ENCODE measurements at places on chromosomes 5 and 9.

GRCh38 chr5:175519006-175519405 is 40.6 kb downstream of the SFXN1 start:
- no peak for DNase-seq

DNA sequence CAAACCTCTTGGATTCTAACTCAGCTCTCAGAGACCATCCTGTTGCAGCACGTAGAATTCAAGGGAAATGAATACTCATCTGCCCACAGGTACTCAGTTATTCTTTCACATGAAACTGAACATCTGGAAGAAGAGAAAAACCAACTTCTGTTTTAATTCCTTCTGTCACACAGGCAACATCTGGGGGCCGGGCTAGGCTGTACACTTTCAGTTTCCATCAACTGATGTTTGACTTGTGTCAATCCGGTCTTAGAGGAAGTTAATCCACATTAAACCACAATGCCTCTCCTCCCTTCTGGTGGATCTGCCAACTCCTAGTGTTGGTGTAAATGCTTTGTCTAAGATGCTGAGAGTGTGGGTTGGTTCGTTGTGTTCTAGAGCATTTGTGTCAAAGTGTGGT is 17.6 kb downstream of the DMRT3 start:
- DNase-seq, result no peak

- no peak for DNase-seq
Measured at GRCh38 chr5:82754759-82755158, 322.4 kb downstream of the TMEM167A start.

DNA sequence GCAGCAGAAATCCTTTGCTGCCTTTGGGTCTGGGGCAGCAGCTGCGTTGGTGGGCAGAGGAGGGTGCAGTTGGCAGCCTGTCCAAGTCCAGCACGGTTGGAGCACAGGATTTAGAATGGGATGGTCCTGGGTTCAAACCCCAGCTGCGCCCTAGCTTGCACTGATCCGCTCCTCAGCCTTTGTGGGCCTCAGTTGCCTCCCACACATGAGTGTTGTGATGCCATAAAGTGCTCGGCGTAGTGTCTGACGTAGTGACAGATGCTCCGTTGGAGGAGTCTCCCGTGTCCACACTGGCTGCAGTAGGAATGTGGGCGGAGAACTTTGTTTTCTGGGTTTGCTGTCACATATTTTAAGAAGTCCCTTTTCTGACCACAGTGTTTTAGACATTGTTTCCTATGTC is 36.0 kb downstream of the SLC46A2 start:
- no peak for DNase-seq

DNA sequence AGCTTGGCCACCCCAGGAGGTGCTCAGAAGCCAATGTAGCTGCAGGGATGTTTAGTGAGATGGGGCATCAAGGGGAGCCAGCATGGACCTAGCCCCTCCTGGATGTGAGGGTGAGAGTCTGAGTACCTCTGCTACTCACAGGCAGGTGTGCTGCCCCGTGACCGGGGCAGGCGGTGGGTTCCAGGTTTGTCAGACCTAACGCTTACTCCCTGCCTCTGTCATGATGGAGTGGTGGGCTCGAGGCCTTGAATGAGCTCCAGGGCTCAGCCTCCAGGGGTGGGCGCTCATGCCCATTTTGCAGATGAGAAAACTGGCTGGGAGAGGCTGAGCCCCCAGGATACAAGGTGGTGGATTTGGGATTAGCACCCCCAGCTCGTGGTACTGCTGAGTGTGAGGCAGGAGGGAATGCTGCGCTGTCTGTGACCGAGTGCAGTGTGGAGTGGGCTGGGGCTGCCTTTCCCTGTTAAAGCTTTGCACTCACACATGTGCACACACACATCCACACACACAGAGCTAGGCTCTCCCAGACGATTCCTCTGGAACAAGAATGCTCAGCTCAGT is 1.5 kb downstream of the RXRA start:
- DNase-seq, result no peak

DNA sequence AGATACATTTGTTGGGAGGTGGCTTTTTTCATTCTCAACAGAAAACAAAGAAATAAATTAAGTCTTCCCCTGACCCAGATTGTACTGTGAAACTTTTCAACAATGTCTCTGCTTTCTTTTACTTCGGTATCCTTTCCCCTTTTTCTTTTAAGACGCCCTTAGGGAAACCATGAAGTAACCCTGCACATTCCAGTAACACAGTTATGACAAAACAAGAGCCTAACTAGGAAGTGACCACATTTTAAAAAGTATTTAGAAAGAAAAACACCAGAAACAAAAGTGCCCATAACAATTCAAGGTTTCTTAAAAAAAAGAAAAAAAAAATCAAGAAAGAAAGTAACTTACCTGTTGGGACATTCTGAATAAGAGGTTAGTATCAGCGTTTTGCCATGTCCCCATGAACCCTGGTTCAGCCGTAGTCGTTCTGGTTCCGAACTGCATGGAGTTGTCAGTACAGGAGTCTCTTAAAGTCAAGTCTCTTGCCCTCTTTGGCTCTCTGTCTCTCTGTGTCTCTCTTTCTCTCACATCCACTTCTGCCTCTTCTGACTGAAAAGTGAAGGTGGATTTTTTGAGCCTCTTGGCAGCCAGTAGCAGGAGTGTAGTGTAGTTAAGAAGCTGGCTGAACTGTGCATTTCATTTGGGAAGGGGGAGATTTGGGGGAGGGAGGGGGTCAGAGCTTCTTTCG is 142.9 kb downstream of the BNC2 start:
- no peak for DNase-seq

GRCh38 chr9:33785914-33786313 is 9.4 kb upstream of the PRSS3 start:
- peak; percentile 13 for DNase-seq

- no peak for DNase-seq
Measured at GRCh38 chr5:179126506-179126991, 66.4 kb downstream of the ZNF354C start.

GRCh38 chr5:141858079-141858765 is 20.0 kb downstream of the PCDH1 start:
- no peak for DNase-seq

DNA sequence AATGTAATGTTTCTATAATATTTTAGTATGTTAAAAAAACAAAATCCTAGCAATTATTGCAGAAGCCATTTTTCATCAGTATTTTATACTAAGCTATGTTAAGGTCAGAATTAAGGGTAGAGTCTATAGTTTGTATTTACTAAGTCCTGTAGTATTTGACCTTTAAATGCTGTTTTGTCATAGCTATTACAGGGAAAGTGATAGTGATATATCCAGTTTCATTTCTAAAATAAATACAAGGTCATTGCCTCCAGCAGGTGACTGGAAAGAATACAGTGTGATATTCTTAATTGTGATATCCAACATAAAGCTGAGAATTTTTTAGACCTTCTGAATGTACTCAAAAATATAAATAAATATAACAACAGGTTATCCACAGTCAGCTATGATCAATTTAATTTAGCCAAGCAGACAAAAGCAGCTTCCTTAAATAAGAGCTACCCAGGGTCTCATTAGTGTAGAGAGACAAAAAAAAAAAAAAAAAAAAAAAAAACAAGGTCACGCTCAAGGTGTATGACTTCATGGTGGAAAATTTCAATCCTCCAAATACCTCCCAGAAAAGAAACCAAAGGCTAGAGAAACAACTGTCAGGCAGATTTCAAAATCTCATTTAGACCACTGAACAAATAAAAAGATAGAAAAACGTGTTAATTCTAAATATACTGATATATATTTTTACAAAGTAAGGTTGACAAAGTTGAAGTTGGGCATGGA is 278.7 kb downstream of the HCN1 start:
- DNase-seq, result no peak

GRCh38 chr9:115171921-115172388 is 54.0 kb upstream of the TNC start:
- DNase-seq, result no peak

- DNase-seq, result no peak
Measured at GRCh38 chr9:34123682-34124081, 2.8 kb downstream of the DCAF12 start.

DNA sequence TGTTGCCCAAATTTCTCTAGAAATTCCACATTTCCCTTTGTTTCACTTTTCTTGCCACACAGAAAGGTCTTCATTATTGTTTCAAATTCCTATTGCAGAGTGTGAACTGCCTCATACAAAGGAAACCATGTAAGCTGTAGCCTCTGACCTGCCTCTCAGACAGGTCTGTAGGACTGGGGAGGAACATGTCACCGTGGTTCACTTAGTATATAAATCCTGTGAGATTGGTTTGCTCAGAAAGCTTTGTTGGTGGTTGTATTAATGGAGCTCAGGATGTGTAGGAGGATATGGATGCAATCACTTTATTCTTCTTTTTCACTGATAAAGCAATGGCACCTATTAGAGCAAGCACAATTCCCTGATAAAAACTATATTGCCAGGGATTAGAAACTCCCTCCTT is 4.2 kb downstream of the SGCD start:
- no peak for DNase-seq
